ENCODE measurements at places on chromosomes 7 and 10.

DNA sequence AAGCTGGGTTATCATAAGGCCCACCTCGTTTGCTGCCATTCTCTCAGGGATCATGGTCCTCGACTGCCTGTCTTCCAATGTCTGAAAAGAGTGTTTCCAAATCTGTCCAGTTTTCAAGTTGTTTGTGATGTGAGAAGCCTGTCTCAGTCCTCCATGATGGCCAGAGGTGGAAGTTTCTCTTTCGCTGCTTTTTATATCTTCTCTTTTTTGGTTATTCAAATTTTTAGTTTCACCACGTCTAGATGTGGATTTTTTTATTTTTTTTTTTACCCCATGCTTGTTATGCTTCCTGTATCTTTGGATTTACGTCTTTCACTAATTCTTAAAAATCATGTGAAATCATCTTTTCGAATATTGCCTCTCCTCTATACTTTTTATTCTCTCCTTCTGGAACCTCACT lies 6.1 kb upstream of the RBM33 start:
- no peak for DNase-seq

DNA sequence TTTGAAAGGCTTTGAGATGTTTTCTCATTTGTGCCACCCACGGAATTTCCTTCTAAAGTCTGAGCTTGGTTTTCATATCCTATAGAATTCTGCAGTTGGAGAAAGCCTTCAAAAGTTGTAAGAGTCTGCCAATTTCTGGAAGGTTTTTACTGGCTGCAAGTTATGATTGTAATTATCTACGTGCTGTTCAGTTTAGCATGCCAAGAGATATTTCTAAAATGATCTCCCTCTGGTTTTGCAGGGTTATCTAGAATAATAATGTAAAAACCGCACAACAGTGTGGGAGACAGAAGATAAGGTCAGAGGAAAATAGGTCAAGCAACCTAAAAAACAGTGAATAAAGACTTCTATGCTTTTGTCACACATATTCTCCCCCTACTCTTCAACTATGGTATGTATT lies 69.3 kb downstream of the MTERF1 start:
- DNase-seq = no peak

GRCh38 chr10:49484486-49485235 lies 54.3 kb downstream of the ERCC6 start:
- no peak for DNase-seq

GRCh38 chr7:98621573-98622482 lies 4.7 kb downstream of the NPTX2 start:
- no peak for DNase-seq

All from fibroblast of skin of left biceps (primary cell).